Naive B cell (primary cell): ENCODE measurements at places on chromosomes 6 and 20. TPM values are rescaled to one million over a fixed set of nuclear protein-coding genes. Genes with fewer than 3 reads are reported as not detected.

GRCh38 chr6:108157981-108158525 lies 7.8 kb upstream of the NR2E1 start:
- no peak for DNase-seq

Gene EPPIN
- not detected for polyA plus RNA-seq

- no peak for DNase-seq
Measured at GRCh38 chr6:90596967-90597539, 10.2 kb upstream of the MAP3K7 start.

- DNase-seq = no peak
Measured at GRCh38 chr6:23983735-23984134, 142.3 kb upstream of the NRSN1 start.
